ENCODE measurements at places on chromosomes 4 and X.

DNA sequence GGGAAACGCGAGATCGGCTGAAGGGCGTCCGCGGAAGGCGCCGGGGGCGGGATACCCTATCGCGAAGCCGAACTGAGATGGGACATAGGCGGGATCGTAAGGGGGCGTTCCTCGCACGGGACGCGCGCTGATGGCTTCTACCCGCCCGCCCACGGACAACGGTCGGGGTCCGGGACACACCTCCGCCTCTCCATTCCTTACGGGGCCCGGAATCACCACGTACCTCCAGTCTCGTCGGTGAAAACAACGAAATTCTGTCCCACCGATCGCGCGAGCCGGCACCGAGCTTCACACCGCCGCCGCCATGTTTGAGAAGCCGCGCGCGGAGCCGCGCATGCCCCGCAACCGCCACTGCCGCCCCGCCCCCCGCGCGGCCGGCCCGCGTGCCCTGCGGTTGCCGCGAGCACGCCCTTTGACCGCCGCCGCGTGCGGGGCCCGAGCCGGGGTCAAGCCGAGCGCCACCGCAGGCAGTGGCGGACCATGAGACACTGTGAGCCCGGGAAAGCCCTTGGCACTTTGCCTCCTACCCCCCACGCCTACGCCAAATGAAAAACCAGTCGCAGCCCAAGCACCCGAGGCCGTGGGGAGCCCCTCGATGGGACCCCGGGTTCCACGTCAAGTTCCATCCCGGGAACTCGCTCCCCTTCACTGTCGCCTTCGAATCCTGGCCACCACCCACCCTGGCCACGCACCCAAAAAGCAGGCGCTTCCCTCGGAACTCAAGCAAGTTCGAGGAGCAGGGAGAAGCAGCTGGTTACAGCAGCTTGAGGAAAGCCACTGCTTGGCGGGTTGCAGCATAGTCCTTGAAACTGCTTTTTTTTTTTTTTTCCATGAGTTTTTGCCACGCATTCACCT is at the start of gene SCML2:
SCML2 (minus strand) TSS at position 320 of the 855 bp plus-strand sequence. CDS start 20,617 bp downstream, outside the sequence.
- peak; percentile 34 for DNase-seq

GRCh38 chr4:52822583-52822971 is 39.5 kb upstream of the RASL11B start:
- DNase-seq: no peak

GRCh38 chrX:77564823-77565222 is 117.6 kb downstream of the FGF16 start:
- DNase-seq: no peak

GRCh38 chr4:628821-629635 is 3.7 kb downstream of the PDE6B start:
- DNase-seq: no peak

DNA sequence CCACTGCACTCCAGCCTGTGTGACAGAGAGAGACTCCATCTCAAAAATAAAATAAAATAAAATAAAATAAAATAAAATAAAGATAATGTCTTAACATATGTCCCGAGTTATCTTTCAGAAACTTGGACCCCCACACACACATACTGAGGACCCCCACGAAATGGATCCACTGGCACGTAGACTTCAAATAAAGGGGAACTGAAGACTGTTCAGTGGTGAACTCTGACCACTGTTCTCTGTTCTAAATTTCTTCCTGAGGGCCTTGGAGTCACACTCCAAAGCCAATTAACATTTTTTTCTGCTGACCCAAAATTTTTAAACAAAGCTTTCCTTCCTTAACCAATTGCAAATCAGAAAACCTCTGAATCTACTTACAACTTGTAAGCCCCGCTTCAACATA is 43.5 kb upstream of the PRDX4 start:
- no peak for DNase-seq

GRCh38 chrX:46255046-46255445 is 290.2 kb downstream of the ZNF674 start:
- DNase-seq: no peak

DNA sequence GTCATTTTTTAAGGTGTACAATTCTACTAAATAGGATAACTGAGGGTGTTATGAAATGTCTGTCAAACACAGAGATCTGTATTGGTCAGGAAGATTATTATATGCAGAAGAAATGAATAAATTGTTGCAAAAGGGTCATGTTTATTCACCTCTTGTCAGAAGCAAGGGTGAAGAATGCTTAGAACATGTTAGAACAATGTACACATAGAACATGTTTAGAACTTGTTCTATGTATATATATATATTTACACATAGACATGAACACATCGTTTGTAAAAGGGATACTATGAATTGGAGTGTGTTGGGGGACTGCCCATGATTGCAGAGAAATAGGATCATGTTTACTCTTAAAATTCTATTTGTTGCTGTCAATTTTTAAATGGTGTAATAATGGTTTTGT is 28.0 kb upstream of the TMEM150C start:
- no peak for DNase-seq

- no peak for DNase-seq
These were observed 43.0 kb downstream of the C4orf33 start for GRCh38 chr4:129138810-129139496.

- DNase-seq: no peak
These were observed 24.6 kb upstream of the CD40LG start for GRCh38 chrX:136623396-136623795.

DNA sequence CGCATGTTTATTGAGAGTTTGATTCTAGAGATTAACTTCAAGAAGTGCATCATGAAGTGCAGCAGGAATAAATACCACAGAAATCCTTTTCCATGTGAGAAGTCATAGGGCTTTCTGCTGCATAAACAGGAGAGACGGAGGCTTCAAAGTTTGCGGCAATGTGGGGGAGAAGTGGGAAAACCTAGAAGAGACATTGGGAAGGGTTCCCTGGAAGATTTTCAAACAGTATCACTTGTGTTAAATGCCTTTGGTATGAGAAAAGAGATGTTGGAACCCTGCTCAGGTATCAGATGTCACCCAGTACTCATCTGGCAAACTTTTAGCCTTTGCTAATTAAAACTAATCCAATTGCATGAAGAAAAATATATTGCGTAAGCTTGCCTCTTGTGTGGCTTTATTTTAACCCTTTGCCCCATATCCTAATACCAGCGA is 15.4 kb downstream of the NHS start:
- no peak for DNase-seq

All from progenitor cell of endocrine pancreas (in vitro differentiated cells).